IMR-90 (cell line): ENCODE measurements at places on chromosomes 5 and 9. TPM values are rescaled to one million over a fixed set of nuclear protein-coding genes. Genes with fewer than 3 reads are reported as not detected.

The SAXO1 gene
- total RNA-seq = under 0.01 TPM in 1 of 2 replicates, not detected in the other

DNA sequence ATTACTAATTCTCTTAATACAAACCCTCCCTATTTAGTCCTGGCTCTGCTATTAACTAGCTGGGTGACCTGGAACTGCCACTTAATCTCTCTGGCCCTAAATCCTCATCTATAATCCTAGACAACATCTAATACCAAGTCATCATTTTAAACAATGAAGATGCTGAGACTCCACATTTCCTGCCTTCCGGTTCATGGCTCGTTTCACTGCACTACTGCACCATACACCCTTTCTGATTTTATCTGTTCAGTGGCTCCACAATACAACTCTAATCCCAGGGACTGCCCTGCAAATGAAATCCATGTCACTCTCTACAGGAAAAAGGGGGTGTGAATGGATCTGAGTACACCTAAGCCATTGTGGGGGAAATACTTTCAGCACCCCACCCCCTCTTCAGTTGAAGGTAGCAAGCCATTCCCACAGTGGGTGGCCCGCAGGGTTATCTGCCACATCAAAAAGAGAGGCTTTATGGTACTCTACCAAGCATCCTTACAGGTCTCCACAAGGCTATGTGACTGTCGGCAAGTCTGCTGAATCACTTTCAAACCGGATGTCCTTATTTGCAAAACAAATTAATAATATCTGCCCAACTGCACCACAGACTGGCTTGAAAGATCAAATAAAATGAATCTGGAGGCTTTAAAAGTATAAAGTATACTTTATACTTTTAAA, 89.5 kb downstream of the EPB41L4A start:
- no peak for DNase-seq

- DNase-seq = peak; percentile 70
Measured at GRCh38 chr9:116174347-116174746, 20.8 kb downstream of the PAPPA start.

The DNAI1 gene
- not detected in 2 replicates for total RNA-seq

GRCh38 chr9:71587576-71588362, 180.5 kb downstream of the CEMIP2 start:
- peak; percentile 53 for DNase-seq

DNA sequence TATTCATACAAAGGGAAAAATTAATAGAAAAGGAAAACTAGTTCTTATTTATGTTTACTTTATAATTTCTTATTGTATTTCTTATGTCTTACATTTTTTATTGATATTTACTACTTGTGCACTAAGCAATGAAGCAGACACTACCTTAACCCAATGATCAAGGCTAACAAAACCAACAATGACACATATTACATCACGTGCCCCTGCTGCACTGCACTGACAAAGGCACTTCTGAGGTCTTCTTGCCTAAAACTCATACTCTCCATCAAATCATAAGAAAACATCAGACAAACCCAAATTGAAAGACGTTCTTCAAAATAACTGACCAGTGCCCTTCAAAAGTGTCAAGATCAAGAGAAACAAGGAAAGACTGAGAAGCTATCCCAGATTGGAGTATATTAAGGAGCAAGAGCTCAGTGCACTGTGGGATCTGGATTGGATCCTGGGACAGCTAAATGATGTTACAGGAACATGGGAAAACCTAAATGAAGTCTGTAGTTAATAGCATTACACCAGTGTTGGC, 230.9 kb downstream of the AUH start:
- peak; percentile 39 for DNase-seq

The NOL8 gene
- total RNA-seq = 18.3 and 23.6 TPM in 2 replicates

DNA sequence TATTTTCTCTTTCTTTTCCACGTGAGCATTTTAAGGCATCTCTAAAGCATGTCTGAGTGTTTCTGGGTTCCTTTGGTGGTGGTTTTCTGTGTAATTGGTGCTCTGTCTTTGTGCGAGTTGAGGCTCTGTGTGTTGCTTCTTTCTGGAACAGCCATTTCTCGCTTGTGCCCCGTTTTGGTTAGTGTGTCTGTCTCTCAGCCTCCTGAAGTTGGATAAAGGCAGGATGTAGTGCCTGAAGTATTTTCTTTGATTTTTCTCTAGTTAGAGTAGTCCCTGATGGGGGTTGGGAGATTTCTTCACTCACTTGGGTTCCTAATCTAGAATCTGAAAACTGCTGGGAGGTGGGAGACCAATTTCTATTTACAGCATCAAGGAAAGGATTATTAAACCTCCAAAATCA, 129.7 kb upstream of the TMEM161B start:
- DNase-seq = no peak

The PPP2R2B gene
- total RNA-seq = not detected in 2 replicates

GRCh38 chr5:154394307-154394706, 51.5 kb upstream of the SAP30L start:
- DNase-seq = no peak

- no peak for DNase-seq
Measured at GRCh38 chr9:2461892-2462291, 159.7 kb upstream of the VLDLR start.

DNA sequence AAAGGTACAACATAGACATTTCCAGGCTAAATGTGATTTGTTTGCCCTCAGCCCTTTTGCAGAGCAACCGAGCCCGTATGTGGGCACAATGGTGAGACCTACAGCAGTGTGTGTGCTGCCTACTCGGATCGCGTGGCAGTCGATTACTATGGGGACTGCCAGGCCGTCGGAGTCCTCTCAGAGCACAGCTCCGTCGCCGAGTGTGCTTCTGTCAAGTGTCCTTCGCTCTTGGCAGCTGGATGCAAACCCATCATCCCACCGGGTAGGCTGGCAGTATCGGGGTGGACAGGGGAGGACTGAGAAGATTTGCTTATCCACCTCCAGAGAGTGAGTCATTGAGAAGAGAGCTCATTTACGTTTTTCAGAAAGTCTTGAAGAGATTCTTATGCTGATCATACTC, 17.8 kb upstream of the GLIPR2 start:
- DNase-seq = peak; percentile 33

The RORB gene
- under 0.01 TPM in 1 of 2 replicates, not detected in the other for total RNA-seq

DNA sequence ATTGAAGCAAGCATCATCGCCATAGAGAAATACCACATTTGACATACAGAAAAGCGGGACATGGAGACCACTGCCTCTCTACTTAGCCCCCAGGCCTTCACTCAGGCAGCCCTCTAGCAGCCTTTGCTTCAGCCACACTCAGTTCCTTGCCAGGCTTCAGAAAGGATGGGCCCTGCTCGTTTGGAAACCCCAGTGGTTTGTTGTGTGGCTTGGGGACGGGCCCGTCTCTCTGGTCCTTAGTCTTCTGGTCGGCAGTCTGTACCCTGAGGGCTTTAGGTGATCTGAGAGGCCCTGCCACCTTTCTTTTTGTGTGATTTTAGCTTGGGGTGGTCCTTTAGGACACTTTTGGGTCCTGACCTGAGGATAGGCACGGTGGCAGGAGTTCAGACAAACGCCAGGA, 21.1 kb upstream of the ARSI start:
- DNase-seq = no peak

DNA sequence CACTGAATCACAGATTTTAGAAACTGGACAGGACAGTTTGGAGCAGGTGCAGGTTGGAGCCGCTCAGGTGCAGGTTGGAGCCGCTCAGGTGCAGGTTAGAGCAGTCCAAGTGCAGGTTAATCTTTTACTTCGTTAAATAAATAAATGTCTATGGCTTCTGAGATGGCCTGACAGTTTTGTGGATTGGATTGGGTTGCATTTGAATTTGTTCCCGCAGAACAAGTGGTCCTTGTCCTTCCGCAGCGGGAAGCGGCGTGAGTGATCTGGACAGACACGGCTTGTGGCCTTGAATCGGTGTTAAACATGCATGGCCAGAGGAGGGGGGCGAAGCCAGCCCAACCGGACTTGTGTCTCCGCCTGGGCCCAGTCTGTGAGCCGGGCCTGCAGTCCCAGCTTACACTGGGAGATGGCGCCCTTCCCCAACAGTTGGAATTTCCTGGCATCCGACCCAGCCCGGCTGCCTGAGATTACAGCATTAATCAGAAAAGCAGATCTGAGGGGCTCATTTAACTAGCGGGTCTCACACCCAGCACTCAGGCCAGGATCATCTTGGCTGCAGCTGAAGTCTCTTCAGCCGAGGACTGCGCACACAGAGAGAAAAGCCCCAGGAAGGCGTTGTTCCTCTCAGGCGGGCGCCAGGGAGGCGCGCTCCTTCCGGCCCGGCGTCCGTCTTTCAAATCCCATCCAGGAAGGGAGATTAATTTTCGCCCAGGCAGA, 1.5 kb upstream of the OLFM1 start:
- peak; percentile 43 for DNase-seq
